Upper lobe of right lung (tissue), 1 donor: ENCODE measurements at places on chromosomes 3 and 15.

DNA sequence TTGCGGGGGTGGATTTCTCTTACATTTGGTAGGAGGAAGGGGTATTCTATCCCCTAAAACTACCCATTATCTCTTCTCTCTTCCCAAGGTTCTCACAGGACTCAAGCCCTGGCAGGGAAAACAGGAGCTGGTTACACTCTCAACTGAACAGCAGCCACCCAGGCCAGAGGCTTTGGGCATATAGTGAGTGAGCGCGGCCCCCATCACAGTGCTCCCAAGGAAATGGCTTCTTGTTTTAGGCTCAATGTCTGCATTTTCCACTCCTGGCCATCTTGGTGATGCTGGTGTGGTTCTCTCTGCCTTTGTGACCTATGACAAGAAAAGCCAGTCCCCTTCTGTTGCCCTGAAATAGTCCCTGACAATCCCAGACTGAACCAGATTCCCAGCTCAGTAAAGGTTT is 50.1 kb downstream of the WDR76 start:
- DNase-seq: no peak

DNA sequence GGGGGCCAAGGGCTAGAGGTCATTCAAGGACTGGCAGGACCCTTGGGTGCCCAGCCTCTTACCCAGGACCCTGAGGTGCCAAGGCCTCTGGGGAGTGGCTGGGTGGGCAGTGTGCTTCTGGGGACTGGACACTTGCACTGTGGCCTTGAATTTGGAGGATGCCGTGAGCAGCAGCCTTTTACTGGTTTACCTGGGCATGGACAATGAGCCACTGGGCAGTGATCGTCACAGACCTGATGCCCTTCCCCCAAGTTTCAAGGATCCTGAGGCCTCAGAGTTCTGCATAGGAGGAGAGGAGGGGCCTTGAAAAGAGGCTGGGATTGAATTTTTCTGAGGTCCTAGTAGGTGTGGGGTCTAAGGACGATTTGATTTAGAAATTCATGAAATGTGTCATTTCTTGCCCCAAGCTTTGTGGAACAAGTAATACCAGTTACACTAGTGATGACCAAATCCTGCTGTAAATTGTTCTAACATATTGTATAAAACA is 146.1 kb upstream of the TPM1 start:
- DNase-seq: no peak

DNA sequence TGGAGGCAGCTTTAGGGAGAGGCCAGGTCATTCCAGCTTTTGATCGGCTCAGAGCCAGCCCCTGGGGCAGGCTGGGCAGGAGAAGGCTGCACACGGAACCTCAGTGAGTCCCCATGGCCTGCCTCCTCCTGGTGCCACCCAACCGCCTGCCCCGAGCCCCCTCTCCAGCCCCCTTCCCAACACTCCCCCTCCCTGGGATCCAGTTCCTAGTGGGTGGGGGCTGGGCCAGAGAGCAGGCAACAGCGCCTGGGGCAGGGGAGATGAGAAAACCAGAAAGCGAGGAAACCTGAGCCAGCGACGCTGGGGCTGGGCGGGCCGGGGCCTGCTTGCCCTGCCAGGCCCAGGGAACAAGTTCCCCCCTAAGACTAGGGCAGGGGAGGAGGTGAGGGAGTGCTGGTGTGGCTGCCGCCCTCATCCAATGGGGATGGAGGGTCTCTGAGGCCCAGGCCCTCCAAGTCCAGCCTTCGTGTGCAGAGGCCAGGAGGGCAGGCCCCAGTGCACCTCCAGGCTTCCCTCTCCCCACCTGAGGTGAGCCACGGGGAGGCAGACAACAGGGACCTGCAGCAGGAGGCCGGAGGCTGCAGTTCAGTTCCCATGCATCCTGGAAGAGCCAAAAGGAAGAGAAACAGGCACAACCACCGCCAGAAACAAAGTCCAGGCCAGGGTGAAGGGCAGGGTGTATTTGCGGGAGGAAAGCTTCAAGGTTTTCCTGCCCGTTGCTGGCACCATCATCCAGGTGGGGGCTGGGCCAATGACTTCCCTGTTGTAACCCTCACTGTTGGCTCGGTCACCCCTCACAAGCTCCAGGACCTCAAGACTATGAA is 4.0 kb upstream of the SEMA3F start:
- no peak for DNase-seq

DNA sequence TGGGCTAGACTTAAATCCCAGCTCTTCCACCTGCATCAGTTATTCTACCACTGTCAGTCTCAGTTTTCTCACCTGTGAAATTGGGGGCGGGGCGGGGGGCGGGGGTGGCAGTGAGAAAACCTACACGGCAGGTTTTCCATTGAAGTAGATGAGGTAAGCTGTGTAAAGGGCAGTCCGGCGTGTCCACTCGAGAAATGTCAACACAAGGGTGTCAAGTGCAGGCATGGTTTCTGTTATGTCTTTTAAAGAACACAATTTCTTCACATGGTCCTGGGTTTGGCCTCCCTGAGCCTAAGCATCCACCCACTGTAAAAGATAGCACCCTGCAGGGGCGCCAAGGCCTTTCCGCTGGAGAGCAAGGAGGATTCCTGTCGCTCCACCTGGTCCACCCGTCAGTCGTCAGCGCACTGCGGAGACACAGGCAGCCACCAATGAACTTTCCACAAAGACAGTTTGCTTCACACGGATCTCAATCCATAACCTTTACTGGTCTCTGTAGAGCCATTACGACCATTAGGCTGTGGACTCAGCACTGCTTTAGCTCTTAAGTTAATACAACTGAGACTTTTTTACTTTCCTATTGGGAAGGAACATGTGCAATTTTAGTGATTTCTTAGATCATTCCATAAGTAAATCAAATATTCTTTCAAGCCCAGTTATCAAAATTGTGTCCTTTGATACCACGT is 99.5 kb upstream of the FOXB1 start:
- DNase-seq: no peak

- DNase-seq: no peak
Measured at GRCh38 chr15:68637767-68638404, 59.1 kb downstream of the CORO2B start.

DNA sequence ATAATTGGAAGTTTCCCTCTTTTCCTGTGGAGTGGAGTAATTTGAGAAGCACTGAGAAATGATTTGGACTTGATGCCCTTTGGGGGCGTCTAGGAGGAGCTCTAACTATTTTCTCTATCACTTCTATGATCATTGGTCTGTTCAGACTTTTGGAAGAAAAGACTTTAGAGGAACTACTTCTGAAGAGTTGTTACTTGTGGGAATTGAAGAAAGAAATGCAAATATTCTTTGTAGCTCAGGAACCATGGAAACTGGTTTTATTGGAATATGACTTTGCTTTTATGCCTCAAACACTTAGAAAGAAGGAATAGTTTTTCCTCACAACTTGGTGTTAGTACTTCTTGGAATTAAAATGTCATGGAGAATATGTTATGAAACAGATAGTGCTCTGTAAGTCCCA is 122.0 kb upstream of the ALDH1A3 start:
- DNase-seq: no peak

DNA sequence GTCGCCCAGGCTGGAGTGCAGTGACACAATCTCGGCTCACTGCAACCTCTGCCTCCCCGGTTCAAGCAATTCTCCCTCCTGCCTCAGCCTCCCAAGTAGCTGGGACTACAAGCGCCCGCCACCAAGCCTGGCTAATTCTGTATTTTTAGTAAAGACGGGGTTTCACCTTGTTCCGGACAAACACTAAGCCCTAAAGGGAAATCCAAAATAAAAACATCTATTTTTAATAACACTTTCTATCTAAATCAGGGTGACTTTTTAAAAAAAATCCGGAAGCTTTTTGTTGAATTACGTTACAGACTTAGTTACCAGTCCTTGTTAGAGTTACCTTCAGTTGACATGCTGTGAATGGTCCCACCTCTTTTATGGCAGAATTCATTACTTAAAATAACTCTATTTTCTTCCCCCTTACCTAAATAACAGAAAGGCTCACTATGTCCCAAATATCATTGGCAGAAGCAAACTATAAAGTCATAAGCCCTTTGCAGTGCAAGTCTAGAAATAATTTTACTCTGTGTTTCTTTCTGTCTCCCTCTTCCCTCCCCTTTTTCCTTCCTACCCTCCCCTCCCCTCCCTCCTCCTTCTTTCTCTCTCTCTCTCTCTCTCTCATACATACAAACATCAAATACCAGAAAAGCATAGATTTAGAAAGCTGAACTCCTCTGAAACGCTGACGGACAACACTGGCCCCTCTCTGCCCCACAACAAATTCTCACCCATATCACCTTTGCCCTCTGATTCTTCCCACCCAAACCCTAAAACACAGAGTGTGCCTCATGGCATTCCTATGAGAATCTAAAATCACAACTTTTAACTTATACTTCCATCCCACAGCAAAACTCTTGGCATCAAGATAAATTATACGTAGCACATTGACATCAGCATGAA is 18.3 kb downstream of the THBS1 start:
- DNase-seq: no peak

DNA sequence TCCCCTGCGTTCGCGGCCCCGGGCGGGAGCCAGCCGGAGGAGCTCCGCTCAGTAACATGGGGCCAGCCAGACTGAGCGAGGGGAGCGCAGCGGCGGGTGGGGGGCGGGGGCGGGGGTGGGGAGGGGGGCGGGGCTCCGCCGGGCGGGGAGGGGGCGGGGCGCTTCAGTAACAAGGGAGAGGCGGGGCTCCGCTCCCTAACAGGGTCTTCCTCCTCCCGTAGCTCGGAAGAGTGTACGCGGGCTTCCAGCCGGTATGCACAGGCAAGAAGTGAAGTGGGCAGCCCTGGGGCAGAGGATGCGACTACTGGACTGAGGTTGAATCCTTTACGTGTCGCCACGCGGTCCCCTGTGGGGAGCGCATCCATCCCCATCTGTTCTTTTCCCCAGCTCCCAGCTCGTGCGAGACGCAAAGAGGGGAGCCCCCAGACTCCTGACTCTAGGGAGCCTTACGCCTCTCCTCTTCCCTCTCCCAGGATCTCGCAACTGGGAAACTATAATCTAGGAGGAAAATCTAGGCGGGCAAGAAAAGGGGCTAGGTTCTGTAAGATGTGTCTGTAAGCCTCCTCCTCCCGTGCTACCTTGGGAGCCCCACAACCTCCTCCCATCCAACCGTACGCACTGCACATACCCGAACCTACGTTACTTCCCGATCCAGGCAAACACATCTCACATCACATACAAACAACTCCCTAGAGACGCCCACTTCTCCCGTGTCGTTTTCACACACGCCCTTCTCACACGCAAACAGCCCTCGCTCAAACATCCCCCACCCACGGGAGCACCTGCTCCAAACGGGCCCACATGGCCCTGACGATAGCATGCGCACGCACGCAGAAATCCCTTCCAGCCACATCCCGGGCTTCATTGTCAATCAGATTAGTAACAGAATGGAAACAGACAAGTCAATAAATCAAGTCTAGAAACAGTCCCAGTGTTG is at the start of gene SHF:
Gene SHF, minus strand, starts transcription at position 73 of the 937 bp plus-strand sequence. Its CDS starts 15 bp downstream, at position 58.
- no peak for DNase-seq

DNA sequence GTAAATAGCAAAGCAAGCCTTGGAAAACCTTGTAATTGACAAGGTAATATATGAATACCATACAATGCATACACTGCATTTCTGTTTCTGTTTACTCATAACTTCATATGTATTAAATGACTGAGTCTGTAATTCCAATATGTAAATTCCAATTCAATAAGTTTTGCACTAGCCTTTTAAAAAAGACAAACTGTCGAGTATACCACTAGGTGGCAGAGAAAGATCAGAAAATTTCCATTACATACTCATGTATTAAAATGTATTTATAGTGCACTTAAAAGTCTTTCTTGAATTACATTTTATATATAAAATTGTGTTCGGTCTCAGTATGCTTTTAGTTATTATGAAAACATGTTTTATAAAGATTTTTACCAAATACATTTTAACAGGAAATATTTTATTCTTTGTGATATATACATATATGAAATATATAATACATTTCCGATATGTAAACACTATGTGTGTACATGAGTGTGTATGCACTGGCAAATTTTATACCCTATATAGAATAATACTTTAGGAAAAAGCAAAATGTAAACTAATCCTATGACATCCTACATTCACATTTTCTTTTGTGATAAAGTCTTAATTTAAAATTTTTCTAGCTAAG is 216.8 kb downstream of the VGLL3 start:
- no peak for DNase-seq

DNA sequence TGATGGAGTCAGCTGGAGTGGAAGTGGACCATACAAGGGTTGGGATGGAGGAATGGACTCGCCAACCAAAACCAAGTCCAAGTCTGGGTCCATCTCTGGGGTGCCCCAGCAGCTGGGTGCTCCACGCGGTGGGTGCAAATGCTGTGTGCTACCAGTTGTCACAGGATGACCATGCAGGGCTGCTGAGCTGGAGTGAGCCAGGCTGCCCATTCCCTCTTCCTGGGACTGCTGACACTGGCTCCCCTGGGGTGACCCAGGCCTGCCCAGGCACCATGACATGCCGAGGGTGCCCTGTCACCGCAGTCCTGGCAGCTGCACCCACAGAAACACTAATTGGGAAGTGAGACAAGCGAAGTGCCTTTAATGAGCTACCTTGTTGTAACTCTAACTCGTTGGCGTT is 140.2 kb downstream of the TPRA1 start:
- DNase-seq: peak; percentile 47

DNA sequence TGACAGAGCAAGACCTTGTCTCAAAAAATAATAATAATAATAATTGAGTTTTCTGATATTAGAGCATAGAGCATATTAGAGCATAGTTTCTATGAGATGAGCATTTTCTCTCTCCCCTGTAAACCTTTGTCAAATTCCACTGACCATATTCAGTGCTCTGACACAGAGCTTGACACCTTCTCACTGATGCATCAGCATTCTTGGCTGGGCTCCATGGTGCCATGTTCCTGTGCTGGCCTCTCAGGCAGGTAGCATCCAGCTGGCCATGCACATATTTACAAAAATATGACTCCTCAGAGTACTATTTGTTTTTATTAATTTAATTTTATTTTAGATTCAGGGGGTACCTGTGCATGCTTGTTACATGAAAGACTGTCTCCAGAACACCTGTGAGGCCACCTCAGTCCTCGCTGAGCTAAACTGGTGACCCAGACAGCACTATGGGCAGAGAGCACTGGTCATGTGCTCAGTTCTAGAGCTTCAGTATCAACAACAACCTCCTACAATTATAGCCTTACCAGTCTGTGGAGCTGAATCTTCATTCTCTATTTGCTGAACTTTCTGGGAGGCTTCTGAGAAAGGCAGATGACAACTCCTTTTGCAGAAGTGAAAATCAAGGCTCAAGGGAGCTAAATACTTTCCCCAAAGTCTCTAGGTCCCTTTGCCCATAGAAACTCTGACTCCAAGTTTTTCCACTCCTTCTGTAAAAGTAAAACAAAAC is 21.6 kb upstream of the SLC28A2 start:
- no peak for DNase-seq

GRCh38 chr15:97566961-97567360 is 393.5 kb upstream of the ARRDC4 start:
- DNase-seq: no peak
